ENCODE measurements at places on chromosomes 2 and 18. TPM values are rescaled to one million over a fixed set of nuclear protein-coding genes. Genes with fewer than 3 reads are reported as not detected.

- no peak overlapping the region for H3K27ac ChIP-seq
- no peaks in the 10 kb centered on the region for H3K27me3 ChIP-seq
- H3K36me3 ChIP-seq = no peaks in the 10 kb centered on the region
- H3K4me3 ChIP-seq = no peak overlapping the region
These were observed 19.2 kb downstream of the ITGA6 start for GRCh38 chr2:172446474-172447063.

The TTLL4 gene
- 24.7 TPM for total RNA-seq

The UGT1A4 gene
- total RNA-seq = not detected

DNA sequence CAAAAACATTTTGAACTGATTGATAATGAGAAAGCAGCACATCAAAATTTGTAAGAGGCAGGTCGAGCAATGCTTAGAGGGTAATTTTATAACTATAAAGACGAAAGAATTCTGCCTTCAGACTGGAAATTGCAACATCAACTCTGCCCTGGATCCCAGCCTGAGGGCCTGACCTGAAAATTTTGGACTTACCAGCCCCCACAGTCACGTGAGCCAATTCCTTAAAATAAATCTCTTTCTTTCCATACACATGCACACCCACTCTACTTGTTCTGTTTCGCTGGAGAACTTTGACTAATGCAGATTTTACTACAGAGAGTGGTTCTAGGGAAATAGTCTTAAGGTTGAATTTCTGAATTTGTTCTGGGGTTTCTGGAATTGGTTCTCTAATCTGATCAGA, 14.6 kb upstream of the ACOXL start:
- H3K4me1 ChIP-seq = no peaks in the 10 kb centered on the region
- no peak for DNase-seq
- H3K27ac ChIP-seq = no peak overlapping the region
- no peak overlapping the region for H3K4me3 ChIP-seq
- H3K36me3 ChIP-seq = no peaks in the 10 kb centered on the region
- peaks cover 28% of the 10 kb centered on the region for H3K27me3 ChIP-seq

GRCh38 chr2:197871780-197872456, 67.5 kb downstream of the PLCL1 start:
- H3K27me3 ChIP-seq = no peaks in the 10 kb centered on the region
- H3K36me3 ChIP-seq = no peaks in the 10 kb centered on the region

GRCh38 chr18:8960740-8961657, 141.5 kb upstream of the NDUFV2 start:
- no peak for DNase-seq
- H3K27me3 ChIP-seq = peaks cover 2% of the 10 kb centered on the region
- no peak overlapping the region for H3K4me3 ChIP-seq
- no peak overlapping the region for H3K27ac ChIP-seq
- no peaks in the 10 kb centered on the region for H3K36me3 ChIP-seq
- H3K4me1 ChIP-seq = no peaks in the 10 kb centered on the region

DNA sequence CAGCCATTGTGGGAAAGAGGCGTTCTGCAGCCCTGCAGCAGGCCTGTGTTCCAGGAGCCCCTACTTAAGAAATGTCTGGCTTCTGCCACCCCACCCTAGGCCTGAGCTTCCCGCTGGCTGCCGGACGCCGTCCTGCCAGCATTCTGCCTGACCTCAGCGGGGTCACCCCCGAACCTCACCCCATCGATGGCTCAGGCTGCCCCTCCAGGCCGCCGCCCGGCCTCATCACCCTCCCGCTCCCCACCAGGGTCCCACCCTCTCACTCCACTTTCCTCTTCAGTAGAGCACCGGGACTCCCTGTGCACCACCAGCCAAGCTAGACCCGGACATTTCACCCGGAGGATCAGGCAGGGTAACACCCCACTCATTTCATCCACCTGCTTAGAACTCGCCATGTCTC, 73.6 kb upstream of the SALL3 start:
- no peak overlapping the region for H3K4me3 ChIP-seq
- H3K27me3 ChIP-seq = peaks cover 4% of the 10 kb centered on the region
- DNase-seq = no peak
- no peak overlapping the region for H3K27ac ChIP-seq
- H3K36me3 ChIP-seq = no peaks in the 10 kb centered on the region

The CNNM3 gene
- total RNA-seq = 19.9 TPM

The PRADC1 gene
- total RNA-seq = 10.2 TPM

The LDLRAD4 gene
- 19.4 TPM for total RNA-seq

DNA sequence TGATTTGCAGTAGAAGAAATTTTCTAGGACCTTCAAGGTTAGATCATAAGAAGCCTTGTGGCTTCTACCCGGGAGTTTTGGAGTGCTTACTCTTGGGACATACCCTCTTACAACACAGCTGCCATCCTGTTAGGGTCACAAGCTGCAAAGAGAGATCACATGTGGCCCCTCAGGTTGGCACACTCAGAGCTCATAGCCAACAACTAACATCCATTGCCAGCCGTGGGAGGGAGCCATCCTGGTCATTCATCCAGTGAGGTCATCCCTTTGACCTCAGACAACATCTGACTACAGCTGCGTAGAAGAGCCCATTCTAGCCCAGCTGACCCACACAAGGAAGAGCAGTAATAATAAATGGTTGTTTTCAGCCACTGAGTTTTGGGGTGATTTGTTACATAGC, 76.9 kb upstream of the NABP1 start:
- H3K27ac ChIP-seq = no peak overlapping the region
- H3K27me3 ChIP-seq = no peaks in the 10 kb centered on the region
- H3K4me1 ChIP-seq = no peaks in the 10 kb centered on the region
- H3K4me3 ChIP-seq = no peak overlapping the region
- H3K36me3 ChIP-seq = no peaks in the 10 kb centered on the region
- no peak for DNase-seq

GRCh38 chr2:218002845-218003180, at the start of gene TNS1:
Gene TNS1 (minus strand): TSS chr2:218002995. CDS start chr2:218002872, 123 bp downstream.
- H3K36me3 ChIP-seq = no peaks in the 10 kb centered on the region
- no peak within 1 kb of the TSS for H3K27ac ChIP-seq
- no peaks in the 10 kb centered on the region for H3K4me1 ChIP-seq

DNA sequence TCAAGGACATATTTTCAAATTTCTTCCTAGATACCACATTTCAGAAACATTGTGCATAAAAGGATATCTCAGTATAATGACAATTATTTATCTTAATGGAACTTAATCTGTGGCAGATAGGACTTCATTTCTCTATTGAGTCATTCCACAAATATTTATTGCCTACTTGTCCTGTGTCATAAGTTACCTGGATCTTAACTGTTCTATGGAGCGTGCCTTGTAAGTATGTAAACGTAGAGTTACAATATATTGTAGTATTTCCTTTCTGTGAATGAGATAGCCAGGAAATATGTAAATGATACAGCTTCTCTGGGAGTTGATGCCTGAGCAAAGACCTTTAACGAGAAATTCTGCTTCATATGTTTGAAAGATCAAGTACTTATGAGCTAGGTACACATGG, 2.5 kb downstream of the AGFG1 start:
- no peaks in the 10 kb centered on the region for H3K27me3 ChIP-seq
- peak overlapping the region; percentile 65 for H3K27ac ChIP-seq
- peak overlapping the region; percentile 93 for H3K4me3 ChIP-seq
- DNase-seq = no peak
- peaks cover 55% of the 10 kb centered on the region for H3K4me1 ChIP-seq

DNA sequence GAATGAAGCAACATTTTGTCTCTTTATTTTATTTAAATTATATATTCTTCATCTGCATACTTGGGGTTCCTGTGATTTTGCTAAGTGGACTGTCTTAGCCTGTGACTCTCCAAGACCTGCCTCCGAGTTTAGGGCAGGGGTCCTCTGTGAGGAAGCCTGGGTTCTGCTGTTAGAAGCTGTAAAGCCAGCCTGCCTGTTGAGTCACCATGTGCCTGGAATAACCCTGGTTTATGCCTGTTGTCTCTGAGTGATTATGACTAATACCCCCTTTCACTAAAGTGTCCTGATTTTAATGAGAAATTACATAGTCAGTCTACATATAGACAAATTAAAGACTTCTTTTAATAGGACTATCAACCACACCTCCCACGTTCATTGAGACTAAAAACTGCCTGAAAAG, 369.1 kb downstream of the ZNF521 start:
- no peaks in the 10 kb centered on the region for H3K4me1 ChIP-seq
- no peak for DNase-seq
- peaks cover 10% of the 10 kb centered on the region for H3K27me3 ChIP-seq
- H3K4me3 ChIP-seq = no peak overlapping the region

DNA sequence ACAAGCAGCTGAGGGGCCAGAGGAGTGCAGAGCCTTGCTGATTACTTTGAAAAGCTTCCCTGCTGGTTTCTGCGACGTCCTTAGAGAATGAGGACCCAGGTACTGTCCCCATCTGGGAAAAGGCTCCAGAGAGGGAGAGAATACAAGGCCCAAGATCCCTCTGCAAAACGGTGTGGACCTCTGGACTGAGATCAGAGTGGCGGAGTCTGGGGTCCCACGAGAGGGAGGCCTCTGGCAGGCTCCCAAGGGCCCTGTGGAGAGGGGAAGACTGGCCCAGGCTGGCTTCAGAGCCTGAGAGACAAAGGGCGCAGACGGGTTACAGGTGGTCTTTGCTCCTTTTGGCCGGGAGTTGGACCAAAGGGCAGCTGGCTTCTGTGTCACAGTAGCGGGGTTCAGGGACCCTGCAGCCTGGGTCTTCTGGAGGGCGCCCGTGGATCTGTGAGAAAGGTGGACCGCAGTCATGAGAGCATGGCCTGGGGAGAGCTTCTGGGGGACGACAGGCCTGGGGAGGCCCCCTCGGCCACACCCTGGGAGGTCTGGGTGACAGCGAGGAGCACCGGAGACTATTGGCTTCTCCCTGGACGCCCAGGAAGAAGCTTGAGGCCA, 805 bp downstream of the SNORC start:
- peaks cover 8% of the 10 kb centered on the region for H3K4me1 ChIP-seq
- H3K4me3 ChIP-seq = no peak overlapping the region
- DNase-seq = no peak
- no peaks in the 10 kb centered on the region for H3K36me3 ChIP-seq
- no peak overlapping the region for H3K27ac ChIP-seq
- H3K27me3 ChIP-seq = peaks cover 14% of the 10 kb centered on the region

DNA sequence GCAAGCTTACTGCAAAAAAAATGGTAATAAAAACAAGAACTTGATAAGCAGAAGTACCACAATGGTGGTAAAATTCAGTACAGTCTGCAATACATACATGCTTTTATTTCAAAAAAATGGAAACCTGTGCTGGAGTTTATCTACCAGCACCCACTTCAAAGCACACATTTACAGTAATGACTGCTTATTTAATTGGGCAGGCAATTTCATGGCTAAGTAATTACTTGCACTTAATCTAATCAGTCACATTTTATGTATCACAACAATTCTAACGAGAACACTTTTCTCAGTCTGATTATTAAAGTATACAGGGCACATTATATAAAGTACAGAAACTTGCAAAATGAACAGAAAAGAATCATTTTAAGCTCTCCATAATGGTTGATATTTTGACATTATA, 5.2 kb downstream of the APCDD1 start:
- peaks cover 42% of the 10 kb centered on the region for H3K27me3 ChIP-seq
- H3K4me3 ChIP-seq = no peak overlapping the region

DNA sequence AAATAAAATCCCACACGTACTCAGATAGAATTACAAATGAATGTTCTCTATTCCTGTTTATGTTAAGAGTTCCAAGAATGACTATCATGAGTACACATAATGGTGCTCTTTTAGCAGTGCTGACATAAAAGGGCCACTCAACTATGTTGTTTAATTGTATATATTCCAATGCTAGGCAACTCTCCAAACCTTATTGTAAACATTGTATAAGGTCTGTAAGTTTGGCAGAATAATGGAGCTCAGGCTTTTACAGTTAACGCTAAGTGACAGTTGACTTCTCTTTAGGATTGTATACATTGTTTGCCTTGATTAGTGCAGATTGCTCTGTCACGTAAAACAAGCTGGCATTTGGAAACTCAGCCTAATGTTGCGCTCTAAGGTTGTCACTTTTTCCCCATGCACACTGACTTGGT, 20.8 kb downstream of the RBMS1 start:
- H3K4me3 ChIP-seq = no peak overlapping the region
- no peaks in the 10 kb centered on the region for H3K27me3 ChIP-seq
- H3K27ac ChIP-seq = no peak overlapping the region
- H3K4me1 ChIP-seq = peaks cover 69% of the 10 kb centered on the region
- no peaks in the 10 kb centered on the region for H3K36me3 ChIP-seq
- no peak for DNase-seq

The PLGLB2 gene
- 0.10 TPM for total RNA-seq

DNA sequence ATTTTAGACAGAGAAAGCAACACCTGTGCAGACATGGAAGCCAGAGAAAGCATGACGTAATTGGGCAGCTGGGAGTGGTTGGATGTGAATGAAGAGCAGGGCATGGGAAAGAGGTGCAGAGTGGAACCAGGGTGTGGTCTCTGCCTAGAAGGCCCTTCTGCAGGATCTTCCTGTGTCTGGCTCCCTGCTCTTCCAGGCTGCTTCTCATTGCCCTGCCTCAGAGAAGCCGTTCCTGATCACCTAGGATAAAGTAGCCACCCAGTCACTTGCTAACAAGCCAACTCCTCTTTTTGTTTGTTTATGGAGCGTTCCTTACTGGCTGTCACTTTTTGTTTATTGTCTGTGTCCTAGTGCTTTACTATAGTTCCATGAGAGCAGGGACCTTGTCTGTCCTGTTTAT, 28.5 kb downstream of the GALNT1 start:
- no peak overlapping the region for H3K27ac ChIP-seq
- H3K27me3 ChIP-seq = no peaks in the 10 kb centered on the region
- H3K4me3 ChIP-seq = no peak overlapping the region
- H3K36me3 ChIP-seq = no peaks in the 10 kb centered on the region
- DNase-seq = no peak

The NEU2 gene
- total RNA-seq = not detected

GRCh38 chr18:22827216-22827615, 105.9 kb upstream of the RBBP8 start:
- H3K4me1 ChIP-seq = peaks cover 17% of the 10 kb centered on the region
- no peaks in the 10 kb centered on the region for H3K36me3 ChIP-seq
- peaks cover 13% of the 10 kb centered on the region for H3K27me3 ChIP-seq
- no peak for DNase-seq
- H3K4me3 ChIP-seq = no peak overlapping the region

DNA sequence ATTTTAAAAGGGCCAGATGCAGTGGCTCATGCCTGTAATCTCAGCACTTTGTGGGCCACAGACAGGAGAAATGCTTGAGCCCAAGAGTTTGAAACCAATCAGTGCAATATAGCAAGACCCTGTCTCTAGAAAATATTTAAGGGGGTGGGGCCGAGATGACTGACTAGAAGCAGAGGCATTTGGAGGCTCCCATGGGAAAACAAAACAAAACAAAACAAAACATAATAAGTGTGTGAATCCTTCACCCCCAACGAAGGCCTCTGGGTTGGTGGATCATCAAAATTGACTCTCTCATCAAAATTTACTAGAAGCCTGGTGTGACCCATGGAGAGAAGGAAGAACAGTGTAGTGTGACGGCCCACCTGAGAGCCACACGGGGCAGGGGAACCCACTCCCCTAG, 560.9 kb downstream of the LRP1B start:
- H3K36me3 ChIP-seq = no peaks in the 10 kb centered on the region
- H3K4me3 ChIP-seq = no peak overlapping the region
- H3K4me1 ChIP-seq = no peaks in the 10 kb centered on the region
- H3K27me3 ChIP-seq = no peaks in the 10 kb centered on the region

The ADD2 gene
- 42.9 TPM for total RNA-seq

- no peak overlapping the region for H3K4me3 ChIP-seq
- H3K27ac ChIP-seq = no peak overlapping the region
- no peaks in the 10 kb centered on the region for H3K36me3 ChIP-seq
- no peaks in the 10 kb centered on the region for H3K27me3 ChIP-seq
- H3K4me1 ChIP-seq = peaks cover 6% of the 10 kb centered on the region
- no peak for DNase-seq
These were observed 84.5 kb downstream of the SPRED2 start for GRCh38 chr2:65347913-65348312.

- H3K27ac ChIP-seq = no peak overlapping the region
- H3K27me3 ChIP-seq = no peaks in the 10 kb centered on the region
- no peak overlapping the region for H3K4me3 ChIP-seq
- H3K36me3 ChIP-seq = no peaks in the 10 kb centered on the region
These were observed 276.5 kb upstream of the MC4R start for GRCh38 chr18:60649107-60649506.

Data from activated naive CD4-positive, alpha-beta T cell treated with anti-CD3 and anti-CD28 coated beads for 36 hours (primary cell).